ENCODE measurements at places on chromosomes 2 and 18.

DNA sequence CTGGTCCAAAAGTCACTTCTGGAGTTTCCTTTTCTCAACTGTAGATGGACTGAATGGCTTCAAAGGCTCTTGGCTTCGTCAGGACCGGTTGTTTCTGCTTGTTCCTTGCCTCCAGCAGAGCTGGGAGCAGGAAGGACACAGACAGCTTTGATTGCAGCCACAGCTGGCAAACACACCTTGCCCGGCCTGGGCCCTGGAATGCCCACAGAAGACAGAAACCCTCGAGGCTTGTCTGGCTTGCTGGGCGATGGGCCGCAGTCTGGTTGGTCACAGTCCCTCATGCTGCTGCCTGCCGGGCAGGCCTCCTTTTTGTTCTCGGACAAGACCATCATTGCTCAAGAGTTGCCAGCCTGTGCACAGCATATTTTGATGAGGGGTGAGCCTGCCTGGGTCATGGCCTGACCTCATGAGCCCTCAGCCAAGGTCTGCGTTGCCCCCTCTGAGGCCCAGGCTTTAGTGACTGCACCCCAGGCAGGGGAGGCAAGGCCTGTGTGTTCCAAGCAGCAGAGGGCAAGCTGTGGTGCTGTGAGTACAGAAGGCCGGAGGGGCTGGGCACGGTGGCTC is 37.8 kb downstream of the ATP6V1C2 start:
- H3K27ac ChIP-seq = no peak overlapping the region
- no peaks in the 10 kb centered on the region for H3K36me3 ChIP-seq
- no peak for DNase-seq

DNA sequence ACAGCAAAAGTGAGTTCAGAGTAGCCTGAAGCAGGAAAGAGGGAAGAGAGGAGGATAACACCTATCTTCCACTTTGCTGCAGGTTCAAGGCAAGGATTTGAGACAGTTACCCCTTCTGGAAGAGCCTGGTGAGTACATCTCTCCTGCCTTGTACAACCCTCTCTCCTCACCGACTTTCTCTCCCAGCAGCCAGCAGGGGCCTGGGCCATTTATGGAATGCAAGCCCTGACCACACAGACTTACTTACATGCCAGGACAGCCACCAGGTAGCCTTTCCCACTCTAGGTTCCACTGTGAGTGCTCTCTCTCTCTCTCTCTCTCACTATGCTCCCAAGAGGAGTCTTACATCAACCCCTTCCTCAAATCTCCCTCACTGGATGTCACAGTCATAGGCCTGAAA is 57.0 kb downstream of the BCL11A start:
- no peak overlapping the region for H3K4me3 ChIP-seq
- H3K27ac ChIP-seq = no peak overlapping the region
- H3K36me3 ChIP-seq = no peaks in the 10 kb centered on the region
- no peaks in the 10 kb centered on the region for H3K27me3 ChIP-seq
- no peak for DNase-seq

GRCh38 chr2:191038741-191039140 is 24.8 kb upstream of the STAT1 start:
- DNase-seq = no peak
- peak overlapping the region; percentile 70 for H3K27ac ChIP-seq
- no peak overlapping the region for H3K4me3 ChIP-seq
- H3K4me1 ChIP-seq = peaks cover 27% of the 10 kb centered on the region

DNA sequence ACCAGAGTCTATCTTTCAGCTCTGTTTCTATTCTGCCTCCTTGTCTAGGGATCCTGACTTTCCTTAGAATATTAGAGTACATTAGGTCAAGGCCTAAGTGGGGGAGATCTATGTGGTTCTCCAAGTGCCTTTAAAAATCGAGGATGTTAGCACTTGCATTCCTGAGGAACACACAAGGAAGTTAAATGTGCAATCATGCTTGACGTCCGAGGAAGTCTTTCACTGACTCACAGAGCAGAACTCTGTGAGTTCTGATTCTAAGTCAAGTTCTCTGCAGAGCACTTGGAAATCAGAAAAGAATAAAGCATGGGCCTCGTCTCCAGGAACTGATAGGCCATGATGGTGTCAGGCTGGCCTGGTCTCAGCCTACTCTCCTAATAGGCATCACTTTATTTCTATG is 17.2 kb downstream of the FHOD3 start:
- no peak for DNase-seq
- H3K27me3 ChIP-seq = peaks cover 35% of the 10 kb centered on the region
- H3K4me3 ChIP-seq = no peak overlapping the region

DNA sequence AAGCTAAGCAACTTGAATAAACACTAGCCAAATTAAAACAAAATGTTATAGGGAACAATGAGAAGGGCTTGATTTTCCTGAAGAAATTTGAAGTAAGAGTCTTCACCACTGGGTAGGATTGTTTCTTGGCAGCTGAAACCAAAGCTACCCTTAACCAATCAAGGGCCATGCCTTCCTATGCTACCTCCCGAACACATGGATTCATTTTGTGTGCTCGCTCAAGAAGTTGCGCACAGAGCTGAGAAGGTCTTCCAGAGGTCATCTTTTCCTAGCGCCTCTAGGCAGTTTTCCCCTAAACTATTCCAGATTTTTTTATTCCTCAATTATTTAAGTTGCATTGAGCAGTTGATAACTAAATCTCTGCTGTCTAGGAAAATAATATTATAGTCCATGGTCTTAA is 264.6 kb downstream of the RBM43 start:
- H3K27ac ChIP-seq = no peak overlapping the region
- no peaks in the 10 kb centered on the region for H3K4me1 ChIP-seq
- H3K36me3 ChIP-seq = no peaks in the 10 kb centered on the region

DNA sequence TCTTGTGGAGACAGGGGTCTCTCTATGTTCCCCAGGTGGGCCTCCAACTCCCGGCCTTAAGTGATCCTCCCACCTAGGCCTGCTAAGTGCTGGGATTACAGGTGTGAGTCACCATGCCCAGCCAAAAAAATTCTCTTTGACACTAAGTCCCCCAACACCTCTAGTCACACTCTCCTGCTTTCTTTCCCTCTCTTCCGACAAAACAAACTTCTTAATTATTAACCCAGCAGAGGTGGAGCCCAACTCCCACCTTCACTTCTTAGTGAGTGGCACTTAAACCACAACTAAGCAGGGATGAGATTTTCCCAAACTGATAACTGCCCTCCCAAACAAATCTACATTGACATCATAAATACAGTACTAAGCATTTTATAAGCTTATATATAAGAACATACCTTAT is 60.5 kb upstream of the PMAIP1 start:
- no peak overlapping the region for H3K27ac ChIP-seq
- H3K36me3 ChIP-seq = no peaks in the 10 kb centered on the region
- no peaks in the 10 kb centered on the region for H3K27me3 ChIP-seq
- H3K4me1 ChIP-seq = no peaks in the 10 kb centered on the region
- no peak for DNase-seq

- no peak overlapping the region for H3K27ac ChIP-seq
- no peaks in the 10 kb centered on the region for H3K36me3 ChIP-seq
- no peak overlapping the region for H3K4me3 ChIP-seq
These were observed 957.1 kb upstream of the CHAC2 start for GRCh38 chr2:52810460-52810859.

- H3K4me3 ChIP-seq = no peak overlapping the region
- no peak overlapping the region for H3K27ac ChIP-seq
These were observed 20.5 kb upstream of the KIF1A start for GRCh38 chr2:240840435-240841060.

DNA sequence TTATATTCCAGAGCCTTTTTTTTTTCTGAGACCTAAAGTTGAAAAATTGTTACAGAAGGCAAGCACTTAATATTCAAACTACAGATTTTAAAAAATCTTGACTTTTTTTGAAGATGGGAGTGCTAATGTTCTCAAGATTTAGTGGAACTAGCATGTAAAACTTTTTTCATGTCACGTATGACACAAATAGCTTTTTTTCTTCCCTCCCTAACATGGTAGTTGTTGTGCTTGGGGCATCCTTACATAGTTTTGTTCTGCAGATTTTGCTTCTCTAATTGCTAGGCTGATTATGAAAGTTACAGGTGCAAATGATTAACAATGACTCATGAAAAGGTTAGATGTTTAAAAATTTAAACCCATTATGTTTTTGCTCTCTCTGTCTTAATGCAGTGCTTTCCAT is 3.0 kb downstream of the EML6 start:
- H3K27me3 ChIP-seq = peaks cover 41% of the 10 kb centered on the region
- H3K4me1 ChIP-seq = peaks cover 29% of the 10 kb centered on the region
- H3K4me3 ChIP-seq = no peak overlapping the region
- no peak for DNase-seq
- no peaks in the 10 kb centered on the region for H3K36me3 ChIP-seq
- no peak overlapping the region for H3K27ac ChIP-seq

DNA sequence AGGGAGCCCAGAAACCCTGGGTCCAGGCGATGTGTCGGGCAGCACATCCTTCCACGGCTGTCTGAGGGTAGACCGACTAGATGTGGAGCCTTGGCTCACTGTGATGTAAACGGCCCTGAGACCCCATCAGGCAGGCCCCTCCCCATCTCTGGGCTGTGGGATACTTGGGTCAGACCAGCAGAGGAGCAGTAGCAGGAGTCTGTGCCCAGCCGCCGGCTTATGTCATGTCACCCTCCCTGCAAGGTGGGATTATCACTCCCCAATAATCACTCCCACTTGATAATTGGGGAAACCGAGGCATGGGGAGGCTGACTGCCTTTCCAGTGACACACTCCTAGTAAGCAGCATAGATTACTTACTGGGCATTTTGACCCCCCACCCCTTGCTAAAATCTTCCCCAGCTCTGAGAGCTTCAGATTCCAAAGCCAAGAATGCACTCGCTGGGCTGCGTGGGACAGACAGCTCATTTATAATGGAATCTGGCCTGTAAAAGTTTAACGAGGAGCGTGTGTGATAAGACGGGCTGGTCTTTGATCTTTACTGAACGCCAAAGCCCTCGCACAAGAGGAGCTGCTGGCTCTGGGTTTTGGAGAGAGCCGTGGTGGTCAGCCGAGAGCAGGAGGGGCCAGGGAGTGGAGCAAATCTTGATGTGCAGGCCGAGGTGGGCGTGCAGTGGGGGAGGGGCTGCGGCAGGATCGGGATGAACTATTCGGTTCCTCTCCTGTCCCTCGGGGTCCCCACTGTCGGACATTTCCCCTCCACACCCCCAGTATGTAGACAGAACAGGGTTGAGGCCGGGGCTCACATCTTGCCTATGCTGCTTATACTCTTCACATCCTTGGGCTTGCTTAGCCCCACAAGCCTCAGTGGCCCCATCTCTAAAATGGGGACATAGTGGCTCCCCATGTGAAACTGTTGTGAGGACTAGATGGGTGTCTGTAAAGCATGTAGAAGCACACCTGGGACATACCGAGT is 200.0 kb downstream of the GLI2 start:
- H3K27ac ChIP-seq = no peak overlapping the region
- peaks cover 4% of the 10 kb centered on the region for H3K27me3 ChIP-seq
- peaks cover 4% of the 10 kb centered on the region for H3K4me1 ChIP-seq

DNA sequence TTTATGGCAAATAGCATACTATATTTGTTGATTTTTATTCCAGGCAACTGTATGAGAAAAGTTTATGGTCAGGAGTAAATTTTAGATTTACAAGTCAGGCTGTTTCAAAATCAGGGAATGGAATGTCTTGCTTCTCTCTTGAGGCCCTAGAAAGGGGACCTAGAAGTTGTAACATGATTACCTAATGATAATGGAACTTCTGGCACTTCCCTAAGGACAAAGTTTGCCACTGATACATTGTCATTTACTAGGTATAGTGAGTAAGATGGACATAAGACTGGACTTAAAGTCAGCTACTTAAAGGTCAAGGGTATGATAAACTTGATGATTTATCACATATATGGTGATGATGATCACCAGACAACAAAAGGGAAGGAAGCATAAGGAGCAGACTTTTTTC is 103.3 kb upstream of the VRK2 start:
- no peaks in the 10 kb centered on the region for H3K27me3 ChIP-seq
- no peak overlapping the region for H3K27ac ChIP-seq
- DNase-seq = no peak
- no peaks in the 10 kb centered on the region for H3K36me3 ChIP-seq

GRCh38 chr2:157055660-157056199 is 201.8 kb upstream of the GALNT5 start:
- H3K4me3 ChIP-seq = no peak overlapping the region
- DNase-seq = no peak
- no peak overlapping the region for H3K27ac ChIP-seq
- no peaks in the 10 kb centered on the region for H3K4me1 ChIP-seq
- H3K27me3 ChIP-seq = peaks cover 9% of the 10 kb centered on the region

- H3K4me3 ChIP-seq = no peak overlapping the region
- no peaks in the 10 kb centered on the region for H3K4me1 ChIP-seq
- no peaks in the 10 kb centered on the region for H3K36me3 ChIP-seq
- no peak overlapping the region for H3K27ac ChIP-seq
- peaks cover 17% of the 10 kb centered on the region for H3K27me3 ChIP-seq
- DNase-seq = peak; percentile 1
These were observed 17.7 kb downstream of the CPLX4 start for GRCh38 chr18:59300676-59301285.

- H3K4me3 ChIP-seq = no peak overlapping the region
- H3K27me3 ChIP-seq = no peaks in the 10 kb centered on the region
- H3K36me3 ChIP-seq = no peaks in the 10 kb centered on the region
- H3K27ac ChIP-seq = no peak overlapping the region
- no peaks in the 10 kb centered on the region for H3K4me1 ChIP-seq
These were observed 193.1 kb downstream of the HNMT start for GRCh38 chr2:138157372-138157771.

DNA sequence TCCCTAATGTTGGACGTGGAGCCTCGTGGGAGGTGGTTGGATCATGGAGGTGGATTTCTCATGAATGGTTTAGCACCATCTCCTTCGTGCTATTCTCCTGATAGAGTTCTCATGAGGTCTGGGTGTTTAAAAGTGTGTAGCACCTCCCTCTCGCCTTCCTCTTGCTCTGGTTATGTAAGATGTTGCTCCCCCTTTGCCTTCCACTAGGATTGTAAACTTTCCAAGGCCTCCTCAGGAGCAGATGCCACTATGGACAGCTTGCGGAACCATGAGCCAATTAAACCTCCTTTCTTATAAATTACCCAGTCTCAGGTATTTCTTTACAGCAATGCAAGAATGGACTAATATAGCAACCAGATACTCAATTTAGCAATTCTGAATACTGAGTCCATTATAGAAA is 82.4 kb upstream of the PELI1 start:
- H3K27ac ChIP-seq = no peak overlapping the region
- H3K27me3 ChIP-seq = peaks cover 11% of the 10 kb centered on the region
- DNase-seq = no peak
- H3K4me1 ChIP-seq = peaks cover 29% of the 10 kb centered on the region

DNA sequence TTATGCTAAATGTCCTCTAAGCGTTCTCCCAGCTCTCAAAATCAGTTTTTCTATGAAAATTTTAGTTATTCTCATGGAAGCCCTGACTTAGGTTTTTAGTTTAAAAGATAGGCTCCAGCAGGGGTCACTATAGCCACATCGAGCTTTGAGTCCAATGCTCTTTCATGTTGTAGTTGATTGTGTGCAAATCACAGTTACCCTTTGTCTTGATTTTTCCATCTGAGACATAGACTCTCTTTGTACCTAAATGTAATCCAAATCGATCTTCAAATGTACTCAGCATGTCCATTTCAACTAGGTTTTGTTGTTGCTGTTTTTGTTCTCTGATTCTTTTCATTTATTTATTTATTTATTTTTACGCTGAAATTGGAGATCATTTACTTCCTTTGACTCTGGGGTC is 26.4 kb upstream of the MSTN start:
- DNase-seq = peak; percentile 9
- peaks cover 2% of the 10 kb centered on the region for H3K4me1 ChIP-seq
- no peak overlapping the region for H3K27ac ChIP-seq

- no peak overlapping the region for H3K27ac ChIP-seq
- no peak for DNase-seq
- H3K4me3 ChIP-seq = no peak overlapping the region
- no peaks in the 10 kb centered on the region for H3K4me1 ChIP-seq
- H3K36me3 ChIP-seq = no peaks in the 10 kb centered on the region
- no peaks in the 10 kb centered on the region for H3K27me3 ChIP-seq
These were observed 118.1 kb upstream of the FN1 start for GRCh38 chr2:215553946-215554345.
